ENCODE measurements at places on chromosomes 5 and 9.

DNA sequence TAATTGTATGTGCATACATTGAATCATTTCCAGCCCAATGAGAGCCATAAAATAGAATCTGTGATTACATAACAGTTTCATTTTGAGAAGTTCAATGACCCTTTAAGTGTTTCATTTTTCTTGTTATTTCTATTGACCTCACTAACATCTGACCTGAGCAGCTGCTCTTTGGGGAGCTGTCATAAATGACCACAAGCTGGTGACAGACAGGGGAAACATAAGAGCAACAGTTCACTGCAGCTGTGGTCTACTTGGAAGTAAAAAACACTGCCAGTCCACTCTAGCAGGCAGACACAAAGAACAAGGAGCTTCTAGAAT is 265.4 kb downstream of the DTWD2 start:
- no peak for DNase-seq

DNA sequence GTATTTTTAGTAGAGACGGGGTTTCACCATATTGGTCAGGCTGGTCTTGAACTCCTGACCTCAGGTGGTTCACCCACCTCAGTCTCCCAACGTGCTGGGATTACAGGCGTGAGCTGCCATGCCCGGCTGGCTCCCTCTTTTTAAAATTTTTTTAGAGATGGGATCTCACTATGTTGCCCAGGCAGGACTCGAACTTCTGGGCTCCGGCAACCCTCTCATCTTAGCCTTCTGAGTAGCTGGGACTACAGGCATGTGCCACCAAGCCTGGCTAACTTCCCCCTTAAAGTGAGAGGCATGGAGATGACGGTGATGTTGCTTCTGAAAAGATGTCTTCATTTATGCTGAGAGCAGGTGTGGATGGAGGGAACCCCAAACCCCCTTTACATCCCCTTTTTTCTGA is 43.7 kb upstream of the PWWP2A start:
- DNase-seq = no peak

DNA sequence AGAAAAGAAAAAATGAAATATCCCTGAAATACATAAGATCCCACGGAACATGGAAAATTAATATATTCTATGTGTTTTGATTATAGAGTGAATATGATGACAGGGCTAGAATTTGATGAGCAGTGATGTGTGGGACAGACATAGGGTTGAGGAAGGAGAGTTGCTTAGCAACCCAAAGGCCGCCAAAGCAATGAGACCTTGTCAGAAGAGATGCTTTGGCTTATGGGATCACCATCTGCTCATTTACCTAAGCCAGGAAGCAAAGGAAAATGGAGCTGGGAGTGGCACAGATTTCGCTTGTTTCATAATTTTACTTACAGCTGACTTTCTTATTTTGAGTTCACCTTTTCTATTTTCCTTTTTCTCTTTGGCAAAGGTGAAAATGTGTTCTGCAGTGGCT is 20.9 kb upstream of the HAPLN1 start:
- DNase-seq = no peak

- DNase-seq = no peak
These were observed 164.8 kb upstream of the CDKN2B start for GRCh38 chr9:22173908-22174307.

DNA sequence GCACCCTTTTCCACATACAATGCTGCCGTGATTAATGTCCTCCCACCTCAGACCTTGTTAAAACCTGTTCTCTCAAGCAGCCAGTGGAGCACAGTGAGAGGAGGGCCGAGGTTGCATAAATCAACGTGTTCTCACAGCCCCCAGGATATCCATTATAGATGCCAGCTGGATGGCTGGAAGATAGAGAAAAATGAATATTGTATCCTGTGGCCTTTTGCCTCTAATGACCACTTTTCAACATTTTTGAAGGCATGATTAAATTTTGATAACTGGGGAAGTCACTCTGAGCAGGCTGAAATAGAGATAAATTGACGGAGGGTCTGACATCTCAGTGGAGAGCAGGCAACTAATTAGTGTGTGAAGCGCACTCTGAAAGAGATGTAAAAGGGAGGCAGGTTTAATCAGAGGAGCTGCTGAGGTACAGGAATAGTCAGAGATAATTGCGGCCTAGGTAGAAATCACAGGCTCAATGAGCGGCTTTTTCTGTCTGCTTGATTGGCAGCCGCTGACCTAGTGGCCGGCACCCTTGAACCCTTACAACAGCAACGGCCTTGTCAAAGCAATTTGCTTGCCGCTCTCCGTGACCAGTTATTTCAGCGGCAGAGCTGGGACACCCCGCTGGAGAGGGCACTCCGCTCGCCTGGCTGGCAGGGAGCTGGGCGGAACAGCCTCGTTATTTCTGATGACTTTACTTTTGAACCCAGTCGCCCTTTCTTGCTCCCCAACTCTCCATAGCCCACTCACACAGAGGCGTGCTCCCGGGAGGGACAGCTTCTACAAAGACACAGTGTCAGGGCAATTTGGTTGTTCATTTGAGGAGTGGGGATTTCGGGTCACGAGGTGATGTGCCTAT is 560.7 kb downstream of the PSAT1 start:
- DNase-seq = no peak

GRCh38 chr5:98170994-98171393 is 602.5 kb upstream of the RGMB start:
- DNase-seq = no peak

DNA sequence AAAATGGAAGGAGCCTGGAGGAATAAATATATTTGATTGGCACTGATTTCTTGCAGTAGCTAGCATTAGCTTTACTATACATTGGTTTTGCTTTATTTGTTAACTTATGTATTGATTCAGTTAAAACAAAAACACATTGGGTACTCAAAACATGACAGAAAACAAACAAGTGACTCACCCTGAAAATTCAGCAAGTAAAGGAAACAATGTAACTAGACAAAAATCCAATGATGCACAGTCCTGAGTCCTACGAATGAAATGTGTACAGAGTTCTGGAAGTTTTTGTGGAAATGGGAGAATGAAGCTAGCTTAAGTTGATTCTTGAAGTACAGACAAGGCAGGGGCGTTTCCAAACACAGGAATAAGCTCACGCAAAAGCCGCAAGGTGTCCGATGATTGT is 175.0 kb downstream of the ELAVL2 start:
- no peak for DNase-seq

DNA sequence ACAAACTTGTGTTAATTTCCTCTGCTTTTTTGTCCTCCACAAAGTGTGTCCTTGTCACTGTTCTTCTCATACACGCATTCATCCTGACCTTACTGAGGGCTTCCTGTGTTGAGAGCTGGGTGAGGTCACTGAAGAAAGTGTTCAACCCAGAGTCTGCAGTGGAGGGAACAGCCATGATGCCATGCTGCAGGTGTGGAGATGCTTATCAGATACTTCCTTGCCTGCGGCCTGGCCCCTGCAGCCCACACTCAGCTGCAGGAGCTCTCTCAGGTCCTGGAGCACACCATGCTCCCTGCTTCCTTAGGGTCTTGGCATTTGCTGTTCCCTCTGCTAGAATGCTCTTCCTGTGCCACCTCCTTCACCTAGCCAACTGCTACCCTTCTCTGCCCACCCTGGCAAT is 108.1 kb upstream of the SPRY4 start:
- no peak for DNase-seq

DNA sequence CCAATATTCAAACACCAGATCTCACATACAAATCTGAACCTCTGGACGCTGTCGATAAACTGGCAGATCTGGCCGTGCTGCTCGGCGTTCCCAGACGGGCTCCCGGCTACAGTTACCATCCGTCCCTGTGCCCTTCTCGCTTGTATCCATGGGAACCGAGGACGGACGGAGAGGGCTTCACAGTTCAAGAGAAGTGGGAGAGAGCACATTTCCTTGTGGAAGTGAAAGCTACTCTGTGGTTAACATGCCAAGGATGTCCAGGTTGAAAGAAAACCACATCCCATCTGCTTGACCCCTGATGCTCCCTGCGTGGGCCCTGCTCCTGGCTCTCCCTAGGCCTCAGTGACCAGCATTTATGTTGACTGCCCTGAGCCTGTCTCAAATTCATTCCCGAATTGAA is 6.3 kb upstream of the DBN1 start:
- DNase-seq = no peak

DNA sequence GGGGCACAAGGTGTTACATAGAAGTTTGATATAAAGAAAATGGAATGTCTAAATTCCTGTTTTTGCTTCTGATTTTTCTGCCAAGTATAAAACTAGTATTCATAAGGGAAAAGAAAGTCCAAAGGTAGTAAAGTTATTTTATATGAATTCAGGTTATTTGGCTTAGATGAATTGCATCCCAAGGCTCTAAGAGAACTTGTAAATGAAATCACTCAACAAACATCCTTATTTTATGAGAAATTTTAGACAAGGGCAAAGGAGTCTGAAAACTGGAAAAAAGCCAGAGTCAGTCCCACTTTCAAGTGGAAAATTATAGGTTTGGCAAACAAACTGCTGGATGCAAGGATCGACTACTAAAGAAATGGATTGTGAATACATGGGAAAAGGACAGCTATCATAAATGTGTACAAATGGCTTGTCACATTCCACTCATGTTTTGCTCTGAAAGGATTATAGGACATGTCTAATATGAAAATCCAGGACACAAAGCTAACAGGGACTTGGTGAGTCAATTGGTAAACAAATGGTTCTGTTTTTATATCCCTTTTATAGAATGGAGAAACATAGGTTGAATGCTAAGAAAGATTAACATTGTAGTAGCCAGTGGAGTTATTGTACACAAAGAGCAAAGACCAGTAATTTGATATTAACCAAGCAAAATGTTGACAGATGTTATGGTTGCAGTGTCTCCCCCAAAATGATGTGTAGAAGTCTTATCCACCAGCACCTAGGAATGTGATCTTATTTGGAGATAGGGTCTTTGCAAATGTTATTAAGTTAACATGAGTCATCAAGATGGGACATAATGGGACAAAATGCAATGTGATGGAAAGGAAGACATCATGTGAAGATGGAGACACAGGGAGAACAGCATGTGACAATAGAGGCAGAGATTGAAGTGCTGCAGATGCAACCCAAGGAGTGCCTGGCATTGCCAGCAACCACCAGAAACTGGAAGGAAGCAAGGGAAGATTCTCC is 495.7 kb downstream of the TLE1 start:
- DNase-seq = no peak

- DNase-seq = peak; percentile 1
These were observed 40.3 kb upstream of the NAA35 start for GRCh38 chr9:85900504-85901201.

- no peak for DNase-seq
These were observed 41.2 kb upstream of the ADRB2 start for GRCh38 chr5:148785223-148785622.

- DNase-seq = no peak
These were observed 62.8 kb downstream of the GABRB2 start for GRCh38 chr5:161483721-161484120.

- no peak for DNase-seq
These were observed 97.8 kb downstream of the MPDZ start for GRCh38 chr9:13181652-13182051.

DNA sequence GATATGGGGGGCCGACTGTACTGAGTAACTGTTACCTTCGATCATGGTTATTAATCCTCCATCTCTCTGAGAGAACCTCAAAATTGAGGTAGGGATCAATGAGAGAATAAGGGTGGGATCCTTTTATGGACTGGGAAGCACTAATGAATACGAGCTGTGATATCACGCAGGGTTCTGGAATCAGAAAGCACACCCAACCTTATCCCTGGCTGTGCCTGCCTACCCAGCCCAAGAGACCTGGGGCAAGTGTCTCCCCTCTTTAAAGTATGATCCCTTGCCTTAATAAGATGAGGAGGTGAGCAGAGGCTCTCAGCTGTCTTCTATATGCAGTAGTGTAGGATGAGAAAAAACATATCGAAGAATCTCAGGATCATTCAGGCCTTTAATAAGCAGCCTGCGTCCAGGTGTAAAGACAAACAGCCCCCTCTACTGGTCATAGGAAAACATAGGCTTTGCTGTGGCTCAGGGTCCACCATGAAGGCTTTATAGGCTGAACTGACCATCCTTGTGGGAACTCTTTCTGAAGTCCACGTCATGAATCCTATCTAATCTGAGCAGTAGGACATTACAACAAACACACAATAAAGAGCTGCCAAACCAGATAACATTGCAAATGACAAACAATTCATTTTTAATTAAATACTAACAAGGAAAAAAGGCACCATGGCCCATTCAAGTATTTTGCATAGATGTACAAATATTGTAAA is 16.8 kb downstream of the NIPAL4 start:
- DNase-seq = peak; percentile 33

GRCh38 chr5:145948921-145949320 is 12.5 kb downstream of the SH3RF2 start:
- DNase-seq = no peak

DNA sequence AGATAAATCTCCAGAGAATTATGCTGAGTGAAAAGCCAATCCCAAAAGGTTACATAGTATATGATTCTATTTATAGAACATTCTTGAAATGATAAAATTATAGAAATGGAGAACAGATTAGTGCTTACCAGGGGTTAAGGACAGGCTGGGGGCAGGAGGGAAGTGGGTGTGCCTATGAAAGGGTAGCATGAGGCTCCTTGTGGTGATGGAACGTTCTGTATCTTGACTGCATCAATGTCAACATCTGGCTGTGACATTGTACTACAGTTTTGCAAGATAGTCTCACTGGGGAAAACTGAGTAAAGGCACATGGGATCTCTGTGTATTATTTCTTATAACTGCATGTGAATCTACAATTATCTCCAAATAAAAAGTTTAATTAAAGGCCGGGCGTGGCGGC is 22.3 kb downstream of the ORM2 start:
- DNase-seq = no peak
